ENCODE measurements at places on chromosomes 2 and 18.

DNA sequence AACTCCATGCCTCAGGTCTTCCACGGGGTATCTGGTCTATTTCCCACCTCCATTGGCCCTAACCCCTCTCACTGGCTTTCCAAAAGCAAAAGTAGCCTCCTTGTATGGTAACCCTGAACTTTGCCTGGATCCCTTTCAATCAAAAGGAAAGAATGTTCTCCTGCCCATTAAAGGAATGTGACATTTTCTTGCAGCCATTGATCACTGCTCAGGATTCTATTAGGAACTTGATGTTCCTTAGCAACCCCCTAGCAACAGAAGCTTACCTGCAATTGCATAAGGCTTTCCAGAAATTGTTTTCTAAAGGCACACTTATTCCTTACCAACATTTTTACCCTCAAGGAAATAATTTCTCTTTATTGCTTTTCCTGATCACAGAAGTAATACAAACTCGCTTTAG lies 91.4 kb upstream of the AGAP1 start:
- DNase-seq: no peak

DNA sequence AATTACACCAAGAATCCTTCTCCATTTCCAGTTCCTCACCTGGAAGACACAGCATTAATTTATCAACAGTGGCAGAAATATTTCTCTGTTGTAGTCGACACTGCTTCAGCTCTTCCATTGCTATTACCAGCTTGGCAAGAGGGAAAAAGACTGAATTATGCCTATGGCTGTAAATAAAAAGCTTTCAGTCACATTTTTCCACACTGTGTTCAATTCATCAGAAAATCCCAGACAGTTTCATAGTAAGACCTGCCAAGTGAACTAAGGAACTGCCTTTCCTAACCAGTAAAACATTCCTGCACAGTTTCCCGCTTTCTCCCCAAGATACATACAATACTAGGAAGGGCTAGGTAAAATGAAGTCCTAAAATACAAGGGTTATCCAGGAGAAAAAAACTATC lies 94.7 kb downstream of the EXOC6B start:
- no peak for DNase-seq

DNA sequence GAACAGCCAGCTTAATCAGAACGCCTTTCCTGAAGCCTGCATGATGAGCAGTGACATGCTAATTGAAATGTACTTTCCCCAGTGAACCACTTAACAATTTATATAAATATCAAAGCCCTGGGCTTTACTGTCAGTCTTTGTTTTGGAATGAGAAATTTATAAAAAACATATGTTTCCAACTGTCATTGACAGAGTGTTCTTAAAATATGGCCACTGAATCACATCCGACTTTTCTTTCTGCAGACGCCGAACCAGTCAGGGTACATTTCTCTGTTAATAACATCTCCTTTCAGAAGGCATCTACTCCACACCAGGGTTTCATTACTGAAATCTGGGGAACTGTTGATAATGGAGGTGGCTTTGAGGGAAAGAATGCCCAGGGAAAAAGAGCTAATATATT lies 343.7 kb downstream of the INSIG2 start:
- DNase-seq: no peak

GRCh38 chr2:194126418-194126817 lies 1530.6 kb upstream of the SLC39A10 start:
- no peak for DNase-seq

GRCh38 chr18:48993586-48993985 lies 42.8 kb upstream of the SMAD7 start:
- DNase-seq: no peak

- peak; percentile 38 for DNase-seq
Observed at GRCh38 chr2:33476131-33476792, at the start of gene RASGRP3. TSS of gene RASGRP3 (plus strand) at chr2:33476649. CDS start at chr2:33515137, 38,488 bp downstream.

DNA sequence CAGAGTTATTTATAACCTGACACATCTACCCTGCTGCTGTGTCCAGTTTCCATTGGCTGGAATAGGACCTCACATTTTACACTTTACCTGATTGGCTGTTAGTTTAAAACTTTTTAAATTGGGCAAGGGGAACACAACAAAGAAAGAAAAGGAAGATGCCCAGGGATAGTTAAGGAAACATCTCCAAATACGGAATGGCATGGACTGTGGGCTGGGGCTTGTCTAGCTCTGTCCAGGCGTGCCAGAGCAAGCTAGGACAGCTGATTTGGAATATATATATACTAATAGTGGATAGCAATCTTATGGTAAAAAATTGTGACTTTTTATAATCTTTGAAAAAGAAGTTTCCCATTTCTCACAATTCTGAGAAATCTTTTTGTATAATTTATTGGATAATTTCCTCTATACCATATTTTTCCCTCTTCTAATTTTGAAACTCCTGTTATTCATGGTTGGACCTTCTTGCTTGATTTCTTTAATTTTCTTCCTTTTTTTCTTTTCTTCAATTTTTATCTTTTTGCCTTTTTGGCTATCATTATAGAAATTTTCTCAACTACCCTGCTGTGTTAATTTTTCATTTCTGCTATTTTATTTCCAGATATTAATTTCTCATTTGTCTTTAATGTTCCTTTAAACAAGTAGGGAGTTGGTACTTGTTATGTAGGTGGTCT lies 55.9 kb downstream of the COMMD1 start:
- no peak for DNase-seq

DNA sequence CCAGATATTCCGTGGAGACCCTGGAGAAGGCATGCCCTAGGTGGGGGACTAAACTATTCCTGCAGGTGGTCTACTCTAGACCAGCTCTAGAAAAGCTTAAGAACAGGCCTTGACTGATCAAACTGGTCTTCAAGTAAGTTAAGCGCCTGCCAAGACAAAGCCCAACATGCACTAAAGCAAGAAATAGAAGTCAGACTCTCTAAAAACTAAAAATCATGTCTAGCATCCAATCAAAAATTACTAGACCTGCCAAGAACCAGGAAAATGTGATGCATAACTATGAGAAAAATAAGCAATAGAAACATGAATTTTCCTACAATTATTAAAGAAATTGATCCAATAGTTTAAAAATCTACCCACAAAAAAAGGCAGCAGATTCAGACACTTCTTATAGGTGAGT lies 13.6 kb downstream of the KIF1A start:
- DNase-seq: no peak

GRCh38 chr2:71558300-71559051 lies 105.1 kb downstream of the DYSF start:
- DNase-seq: no peak

Data from stimulated activated CD4-positive, alpha-beta T cell treated with anti-CD3 and anti-CD28 coated beads, Interleukin-15, amount 100 ng/mL, for 1 hour (primary cell).